ENCODE measurements at places on chromosomes 2 and 18. TPM values are rescaled to one million over a fixed set of nuclear protein-coding genes. Genes with fewer than 3 reads are reported as not detected.

DNA sequence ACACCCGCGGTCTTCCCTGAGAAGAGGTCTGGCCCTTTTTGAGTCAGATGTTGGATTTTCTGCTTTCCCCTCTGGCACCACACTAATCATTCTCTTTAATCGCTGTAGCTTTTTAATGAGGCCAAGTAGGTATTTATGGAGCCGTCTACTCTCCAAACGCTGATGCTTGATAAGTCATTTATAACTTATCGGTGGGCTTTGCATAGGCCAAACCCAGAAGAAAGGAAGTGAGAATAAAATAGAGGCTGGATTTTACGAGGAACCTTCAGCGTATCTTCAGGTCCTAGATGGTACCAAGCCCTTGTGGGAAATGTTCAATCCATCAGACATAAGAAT lies 142.5 kb upstream of the CTAGE1 start:
- no peak for DNase-seq

DNA sequence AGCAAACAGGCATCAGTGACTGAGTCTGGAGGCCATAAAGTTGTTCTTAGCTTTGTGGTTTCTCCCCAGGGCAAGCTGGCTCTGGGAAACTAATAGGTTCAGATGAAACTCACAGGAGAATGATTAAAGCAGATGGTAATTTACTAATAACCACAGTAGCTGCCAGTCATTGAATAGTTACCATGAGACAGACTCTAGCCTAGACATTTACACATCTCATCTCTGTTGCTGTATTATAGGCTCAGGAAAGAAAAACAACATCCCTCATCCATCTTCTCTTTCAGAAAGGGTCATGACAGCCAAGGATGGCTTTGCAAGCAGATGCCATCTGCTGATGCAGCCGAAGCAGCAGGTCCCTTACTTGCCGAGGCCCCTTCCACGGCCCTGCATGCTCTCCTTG lies 314.0 kb upstream of the ID2 start:
- no peak for DNase-seq

Gene NYAP2
- total RNA-seq = not detected

Gene HNMT
- 122 TPM for total RNA-seq
